ENCODE measurements at places on chromosomes 4 and X.

DNA sequence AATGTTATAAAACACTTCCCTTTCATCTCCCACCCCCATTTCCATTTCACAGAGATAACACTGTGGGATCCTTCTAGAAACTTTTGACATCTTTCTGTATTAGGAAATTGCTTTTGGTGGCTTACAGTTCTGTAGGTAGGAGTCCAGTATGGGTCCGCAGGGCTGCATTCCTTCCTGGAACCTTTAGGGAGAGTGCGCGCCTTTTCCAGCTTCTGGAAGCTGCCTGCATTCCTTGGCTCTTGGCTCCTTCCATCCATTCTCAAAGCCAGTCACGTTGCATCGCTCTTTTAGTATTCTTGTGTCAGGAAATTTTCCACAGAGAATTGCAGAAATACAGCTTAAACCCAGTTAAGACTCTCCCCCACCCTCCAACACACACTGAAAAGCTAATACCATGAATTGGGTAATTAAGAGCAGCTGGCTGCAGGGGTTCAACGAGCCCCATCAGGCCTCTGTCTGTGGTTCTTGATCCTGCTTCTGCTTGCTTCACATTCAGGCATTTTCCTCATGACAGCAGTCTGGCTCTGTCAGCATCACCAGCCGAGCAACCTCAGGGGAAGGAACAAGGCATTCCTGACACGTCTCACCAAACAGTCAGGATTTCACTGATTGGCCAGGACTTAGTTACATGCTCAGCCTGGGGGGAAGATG lies 48.8 kb downstream of the SEPTIN11 start:
- no peak for DNase-seq

- peak; percentile 4 for DNase-seq
Measured at GRCh38 chr4:164779811-164780216, 25.9 kb downstream of the SMIM31 start.

DNA sequence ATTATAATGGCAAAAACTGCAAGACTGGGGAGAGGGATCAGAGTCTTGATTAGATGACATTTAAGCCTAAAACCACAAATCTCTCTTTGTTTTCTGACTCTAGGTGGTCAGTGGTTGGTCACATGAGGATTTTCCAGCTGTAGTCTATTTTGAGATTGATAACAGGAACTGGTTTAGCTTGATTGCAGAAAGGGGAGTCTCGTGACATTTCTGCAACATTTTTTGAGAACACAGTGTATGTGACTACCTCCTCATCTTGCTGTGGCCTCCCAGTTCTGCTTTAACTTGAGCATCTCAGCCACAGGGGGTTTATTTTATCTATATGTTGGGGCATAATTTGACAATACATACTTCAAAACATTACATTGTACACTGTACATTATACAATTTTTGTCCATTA lies 726.4 kb upstream of the MAGEB2 start:
- DNase-seq = no peak

GRCh38 chr4:159837071-159837470 lies 734.2 kb downstream of the RAPGEF2 start:
- no peak for DNase-seq

- peak; percentile 49 for DNase-seq
Measured at GRCh38 chrX:102652031-102652688, 877 bp downstream of the GPRASP1 start.

DNA sequence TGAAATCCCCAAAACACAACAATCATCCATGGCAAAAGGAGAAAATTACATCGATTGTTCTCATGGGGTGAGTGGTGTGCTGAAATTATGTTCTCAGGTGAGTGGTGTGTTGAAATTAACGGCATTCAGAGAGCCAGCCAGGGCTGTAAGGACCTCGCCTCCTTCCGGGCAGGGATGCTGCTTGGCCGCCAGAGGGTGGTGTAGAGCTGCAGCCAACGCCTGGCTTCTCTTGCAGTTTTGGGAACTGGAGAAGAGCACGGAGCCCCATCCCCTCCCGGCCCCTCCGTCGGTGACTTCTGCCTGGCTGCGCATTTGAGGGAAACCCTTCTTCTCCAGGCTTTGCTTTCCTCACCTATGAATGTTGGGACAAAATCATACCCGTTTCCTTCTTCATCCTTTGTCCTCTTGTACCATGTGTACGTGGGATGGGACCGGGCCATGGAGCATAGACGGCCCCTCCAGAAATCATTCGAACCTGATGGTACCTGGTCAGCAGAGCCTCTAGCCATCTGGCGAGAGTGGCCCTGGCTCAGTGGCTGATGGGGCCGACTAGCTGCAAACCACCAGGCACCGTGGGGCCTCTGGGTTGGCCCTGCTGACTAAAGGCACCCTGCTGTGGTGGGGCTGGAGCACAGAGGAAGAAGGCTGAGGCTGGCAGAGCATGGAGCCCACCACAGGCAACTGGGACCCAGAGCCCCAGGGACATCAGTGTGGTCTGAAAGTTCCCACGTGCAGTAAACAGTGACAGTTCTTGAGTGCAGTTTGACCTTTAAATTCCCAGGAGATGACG lies 28.4 kb downstream of the TRMT44 start:
- peak; percentile 12 for DNase-seq

DNA sequence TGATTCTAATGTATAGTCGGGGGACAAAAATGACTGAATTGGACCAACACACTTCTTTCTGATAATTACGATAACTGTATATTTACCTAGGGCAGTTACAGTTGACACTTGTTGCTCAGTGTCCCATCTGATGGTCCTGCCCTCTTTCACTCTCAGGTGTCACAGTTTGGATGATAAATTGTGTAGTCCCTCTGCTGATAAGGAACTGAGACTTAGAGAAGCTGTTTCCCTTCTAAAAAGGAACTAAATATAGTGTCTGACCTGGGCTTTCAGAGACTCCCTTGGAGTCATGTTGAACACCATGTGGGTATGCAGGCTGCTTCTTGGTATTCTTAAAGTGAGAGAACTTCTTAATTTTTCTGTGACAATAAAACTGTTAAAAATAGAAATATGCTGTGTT lies 23.7 kb upstream of the PNPLA4 start:
- DNase-seq = no peak

DNA sequence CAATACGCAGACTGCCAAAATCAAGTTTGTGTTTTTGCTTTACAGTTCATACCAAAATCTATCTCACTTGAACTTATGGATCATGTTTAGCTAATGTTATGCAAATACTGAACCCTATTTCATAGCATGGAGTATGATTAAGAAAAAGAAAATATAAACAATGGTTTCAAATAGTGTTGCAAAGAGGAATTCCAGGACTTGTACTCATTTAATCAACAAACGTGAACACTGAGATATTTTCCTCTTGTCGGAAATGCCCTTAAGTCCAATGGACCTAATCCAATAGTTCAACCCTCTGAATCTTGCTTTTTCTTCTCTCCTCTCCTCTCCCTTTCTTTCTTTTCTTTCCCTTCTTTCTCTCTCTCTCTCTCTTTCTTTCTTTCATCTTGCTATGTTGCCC lies 30.8 kb downstream of the RASL11B start:
- DNase-seq = no peak

- no peak for DNase-seq
Measured at GRCh38 chr4:87659247-87659931, 9.3 kb downstream of the DMP1 start.

DNA sequence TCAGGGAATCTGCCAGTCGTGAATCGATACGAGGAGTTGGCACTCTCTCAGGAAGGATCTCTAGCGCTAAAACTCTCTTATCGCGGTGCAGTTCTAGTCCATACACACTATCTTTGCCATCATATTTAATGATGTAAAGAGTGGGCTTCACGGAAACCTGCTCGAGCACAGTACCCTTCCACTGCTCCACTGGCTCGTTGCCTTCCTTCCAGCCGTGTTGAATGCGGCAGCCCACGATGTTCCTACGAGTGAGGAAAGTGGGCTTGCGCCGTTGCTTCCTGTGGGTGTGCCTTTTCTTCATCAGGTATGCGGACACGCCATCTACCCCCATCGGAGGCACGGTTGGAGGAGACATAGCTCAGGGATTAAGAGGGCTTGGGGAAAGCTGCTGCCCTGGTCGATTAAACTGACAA lies 661 bp downstream of the SPIN4 start:
- DNase-seq = peak; percentile 31

DNA sequence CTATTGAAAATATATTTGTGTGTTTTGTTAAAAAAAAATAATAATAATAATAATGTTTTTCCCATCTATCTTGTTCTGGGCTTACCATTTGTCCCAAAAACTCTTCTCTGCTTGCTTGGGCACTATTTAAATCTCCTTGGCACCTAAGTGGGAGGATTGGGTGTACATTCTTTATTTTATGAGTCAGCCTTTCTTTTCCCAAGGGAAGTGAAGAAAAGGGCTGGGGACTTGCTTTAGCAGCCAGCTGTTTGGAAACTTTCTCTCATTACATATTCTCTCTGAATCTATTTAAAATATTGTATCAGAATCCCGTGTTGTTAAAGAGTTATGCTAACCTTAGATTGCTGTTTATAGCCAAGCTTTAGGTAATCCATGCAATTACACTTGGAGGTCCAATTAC lies 2332.4 kb downstream of the ARAP2 start:
- DNase-seq = no peak

GRCh38 chr4:139015948-139016471 lies 429 bp downstream of the NOCT start:
- no peak for DNase-seq

DNA sequence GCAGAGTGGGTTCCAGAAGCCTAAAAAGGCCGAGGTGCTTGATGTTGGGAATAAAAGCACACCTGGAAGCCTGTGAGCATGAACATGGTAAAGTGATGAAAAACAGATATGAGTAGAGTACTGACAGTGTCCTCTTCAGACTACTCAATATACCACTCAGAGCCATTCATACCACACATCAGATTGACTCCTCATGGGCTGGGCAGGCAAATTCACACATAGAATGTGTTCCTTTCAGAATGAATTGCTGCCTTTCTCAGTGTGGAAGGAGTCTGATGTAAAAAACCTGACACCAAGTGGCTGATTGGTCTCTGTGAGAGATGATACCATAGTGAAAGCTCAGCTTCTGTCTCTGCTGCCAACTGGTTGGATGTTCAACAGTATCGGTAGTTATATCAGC lies 442.7 kb downstream of the RAPGEF2 start:
- DNase-seq = no peak

DNA sequence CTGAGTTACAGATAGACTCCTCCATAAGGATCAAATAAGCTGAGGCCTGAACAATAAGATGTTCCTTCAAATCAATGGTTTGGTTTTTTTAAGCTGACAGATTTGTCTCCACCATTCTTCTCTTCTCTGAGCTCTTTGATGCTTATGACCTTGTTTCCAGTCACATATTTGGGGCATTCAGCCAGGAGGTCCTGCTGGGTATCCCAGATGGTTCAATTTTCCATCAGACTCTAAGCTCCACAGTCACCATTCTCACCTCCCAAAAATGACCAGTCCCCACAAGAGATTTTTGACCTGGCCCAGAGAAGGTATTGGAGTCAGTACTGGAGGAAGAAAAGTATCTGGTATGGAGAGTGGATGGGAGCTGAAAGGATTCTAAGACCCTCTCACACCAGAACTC lies 74.6 kb upstream of the FRMPD3 start:
- DNase-seq = no peak

GRCh38 chrX:51837921-51838320 lies 55.5 kb upstream of the MAGED1 start:
- DNase-seq = no peak

DNA sequence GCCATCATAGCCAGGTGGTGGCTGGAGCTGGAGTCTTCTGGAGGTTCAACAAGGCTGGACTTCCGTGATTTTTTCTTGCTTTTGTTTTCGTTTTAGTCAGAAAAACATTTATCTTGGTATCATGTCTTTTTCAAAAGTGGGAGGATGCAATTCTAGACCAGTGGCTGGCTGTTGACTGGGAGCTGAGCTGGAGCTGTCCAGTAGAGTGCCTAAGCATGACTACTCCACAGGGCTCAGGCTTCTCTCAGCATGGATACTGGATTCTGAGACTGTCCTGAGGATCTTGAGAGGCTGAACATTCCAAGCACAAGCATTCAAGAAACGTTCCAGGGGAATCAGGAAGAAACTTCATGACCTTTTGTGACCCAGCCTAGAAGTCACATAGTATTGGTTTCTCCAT lies 598.1 kb downstream of the MID1IP1 start:
- DNase-seq = no peak

DNA sequence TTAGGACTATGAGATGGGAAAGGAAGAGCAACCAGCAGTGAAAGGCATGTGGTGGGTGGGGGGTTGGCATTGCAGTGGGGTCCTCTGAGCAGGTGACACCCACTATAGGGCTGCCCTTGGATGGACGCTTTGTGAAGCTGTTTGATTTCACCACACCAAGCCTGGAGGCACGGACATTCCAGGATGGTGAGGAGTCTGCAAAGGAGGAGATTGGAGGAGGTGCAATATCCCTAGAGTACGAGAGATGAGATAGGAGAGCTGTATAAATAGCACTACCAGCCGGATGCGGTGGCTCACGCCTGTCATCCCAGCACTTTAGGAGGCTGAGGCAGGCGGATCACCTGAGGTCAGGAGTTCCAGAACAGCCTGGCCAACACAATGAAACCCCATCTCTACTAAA lies 42.3 kb downstream of the SHOX start:
- no peak for DNase-seq

DNA sequence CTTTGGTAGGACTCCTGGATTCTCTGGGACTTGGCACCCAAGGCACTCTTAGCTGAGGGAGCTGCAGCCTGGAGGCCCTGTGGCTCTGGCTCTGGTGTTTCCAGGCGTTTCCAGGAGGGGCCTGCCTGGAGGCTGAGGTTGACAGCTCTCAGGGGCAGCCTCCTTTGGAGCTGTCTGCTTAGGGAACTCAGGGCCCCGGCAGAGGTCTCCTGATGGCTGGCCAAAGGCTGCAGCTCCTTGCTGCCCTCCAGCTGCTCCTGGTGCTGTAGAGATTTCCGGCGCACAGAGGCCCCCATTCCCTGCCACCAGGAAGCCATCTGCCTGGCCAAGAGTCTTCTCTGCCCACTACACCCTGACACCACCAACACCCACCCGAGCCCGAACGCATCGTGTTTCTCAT lies 25.3 kb upstream of the ARHGEF38 start:
- no peak for DNase-seq

DNA sequence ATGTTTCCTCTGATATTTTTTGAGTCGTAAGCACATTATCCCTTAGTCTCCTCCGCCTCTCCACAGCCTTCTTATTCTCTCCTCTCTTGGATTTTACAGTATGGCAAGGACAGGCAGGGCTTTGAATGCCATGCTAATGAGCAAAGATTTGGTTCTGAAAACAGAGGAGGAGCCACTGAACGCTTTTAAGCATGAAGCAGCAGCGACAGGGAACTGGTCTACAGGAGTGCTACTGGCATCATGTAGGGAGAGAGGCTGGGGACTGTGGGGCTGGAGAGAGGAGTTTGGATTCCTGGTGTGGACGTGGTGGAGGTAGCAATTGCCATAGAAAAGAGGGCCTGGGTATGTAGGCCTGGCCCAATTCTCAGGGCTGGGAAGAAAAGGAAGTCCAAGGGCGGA lies 4.6 kb upstream of the CD99L2 start:
- DNase-seq = no peak

Measured in immature natural killer cell (primary cell).